Lung (tissue), 17 donors: ENCODE measurements at places on chromosomes 7 and 10. TPM values are rescaled to one million over a fixed set of nuclear protein-coding genes. Genes with fewer than 3 reads are reported as not detected.

DNA sequence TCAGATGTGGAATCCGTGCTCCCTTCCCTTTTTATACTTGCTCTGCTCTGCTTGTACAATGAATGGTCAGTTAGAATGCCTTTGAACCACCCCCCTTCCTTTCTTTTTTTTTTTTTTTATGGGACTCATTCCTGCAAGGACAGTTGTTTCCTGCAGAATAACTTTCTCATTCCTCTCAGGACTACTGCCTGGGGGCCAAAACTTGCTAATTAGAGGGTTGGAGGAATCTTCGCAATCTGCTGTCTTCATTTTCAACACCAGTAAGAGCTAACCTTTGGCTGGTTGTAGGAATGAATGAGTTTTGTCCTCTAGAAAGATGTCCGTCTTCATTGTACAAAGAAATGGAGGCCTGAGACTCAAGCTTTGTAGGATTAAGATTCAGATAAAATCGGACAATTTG is 868.1 kb downstream of the LRMDA start:
- no peak overlapping the region for H3K27ac ChIP-seq
- peaks cover 10% of the 10 kb centered on the region for H3K4me1 ChIP-seq
- no peak for DNase-seq

DNA sequence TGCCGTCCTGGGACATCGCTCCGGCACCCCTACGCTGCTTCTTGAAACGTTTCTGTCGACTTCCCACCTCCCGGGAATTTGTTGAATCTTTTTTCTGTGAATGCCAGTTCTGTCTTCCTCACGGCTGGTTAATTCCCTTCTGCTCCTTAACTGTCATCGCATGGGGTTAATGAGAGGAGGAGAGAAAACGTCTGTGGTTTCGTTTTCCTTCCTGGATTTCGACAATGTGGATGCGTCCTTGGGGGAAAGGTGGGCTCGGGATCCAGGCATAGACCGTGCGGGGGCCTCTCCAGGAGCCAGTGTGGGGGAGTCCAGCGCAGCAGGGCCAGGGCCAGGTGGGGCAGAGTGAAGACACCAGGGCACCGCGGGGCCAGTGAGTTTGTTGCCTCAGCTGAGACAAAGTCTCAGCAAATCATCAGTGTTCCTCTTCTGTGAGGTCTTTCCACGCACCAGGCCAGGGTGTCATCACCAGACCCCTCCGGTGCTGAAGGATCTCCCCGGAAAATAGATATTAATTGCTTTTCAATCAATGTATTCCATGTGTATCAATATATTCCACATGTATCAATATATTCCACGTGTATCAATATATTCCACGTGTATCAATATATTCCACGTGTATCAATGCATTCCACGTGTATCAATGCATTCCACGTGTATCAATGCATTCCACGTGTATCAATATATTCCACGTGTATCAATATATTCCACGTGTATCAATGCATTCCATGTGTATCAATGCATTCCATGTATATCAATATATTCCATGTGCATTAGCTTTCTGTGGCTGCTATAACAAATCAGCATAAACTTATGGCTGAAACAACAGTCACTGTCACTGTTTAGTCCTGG is 33.7 kb upstream of the CFAP46 start:
- H3K27ac ChIP-seq = no peak overlapping the region
- H3K36me3 ChIP-seq = no peaks in the 10 kb centered on the region
- no peak overlapping the region for H3K4me3 ChIP-seq
- no peaks in the 10 kb centered on the region for H3K4me1 ChIP-seq
- H3K27me3 ChIP-seq = peaks cover 11% of the 10 kb centered on the region
- DNase-seq = no peak

DNA sequence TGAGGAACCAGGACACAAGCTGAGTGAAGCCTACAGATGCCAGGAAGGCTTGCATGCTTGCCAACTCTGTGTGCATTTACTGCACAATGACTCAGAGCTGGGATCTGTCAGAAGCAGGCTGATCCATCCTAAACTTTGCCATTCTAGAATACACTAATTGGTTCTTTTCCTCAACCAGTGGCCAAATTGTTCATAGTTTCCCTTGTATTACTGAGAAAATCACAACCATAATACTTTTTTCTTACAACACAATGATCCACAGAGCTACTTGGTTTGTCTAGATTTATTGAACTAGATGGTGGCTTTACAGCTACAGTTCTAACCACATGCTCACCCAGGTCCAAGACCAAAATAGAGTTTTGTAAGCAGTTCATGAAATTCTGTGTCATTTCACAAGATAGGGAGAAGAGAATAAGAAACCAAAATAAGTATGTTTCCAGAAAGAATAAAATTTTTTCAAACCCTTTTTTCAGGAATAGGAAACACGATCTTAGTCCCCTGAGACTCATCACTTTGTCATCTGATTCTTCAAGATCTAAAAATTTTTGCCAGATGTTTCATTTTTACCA is 21.0 kb upstream of the LRRC17 start:
- H3K4me1 ChIP-seq = no peaks in the 10 kb centered on the region
- no peak overlapping the region for H3K4me3 ChIP-seq
- peak; percentile 89 for DNase-seq
- H3K36me3 ChIP-seq = no peaks in the 10 kb centered on the region

DNA sequence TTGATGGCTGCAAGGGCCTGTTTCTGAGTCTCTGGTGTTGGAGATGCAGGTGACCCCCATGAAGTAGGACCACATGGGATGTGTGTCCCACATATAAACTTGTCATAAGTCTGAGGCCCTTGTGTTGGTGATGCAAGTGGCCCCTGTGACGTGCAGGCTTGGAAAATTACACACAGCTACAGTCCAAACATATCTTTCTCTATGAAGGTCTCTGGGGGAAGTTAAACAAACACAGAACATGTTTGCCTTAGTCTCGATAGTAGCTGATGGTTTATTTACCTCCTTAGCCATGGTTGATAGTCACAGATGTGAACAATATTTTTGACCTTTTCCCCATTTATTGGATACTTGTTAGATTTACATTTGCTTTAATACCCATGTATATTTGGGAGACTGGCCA is 64.7 kb downstream of the ADCY1 start:
- H3K27me3 ChIP-seq = no peaks in the 10 kb centered on the region
- no peak overlapping the region for H3K4me3 ChIP-seq
- H3K4me1 ChIP-seq = no peaks in the 10 kb centered on the region
- no peak overlapping the region for H3K27ac ChIP-seq
- DNase-seq = peak; percentile 6

Gene PLPP4
- polyA plus RNA-seq = not detected

Gene PTN
- 4.2 TPM for polyA plus RNA-seq

Gene DDC
- 1.2 TPM for polyA plus RNA-seq

Gene ELN
- 60.4 TPM for polyA plus RNA-seq

- no peak for DNase-seq
- H3K27ac ChIP-seq = no peak overlapping the region
- H3K4me3 ChIP-seq = no peak overlapping the region
- H3K27me3 ChIP-seq = no peaks in the 10 kb centered on the region
- no peaks in the 10 kb centered on the region for H3K4me1 ChIP-seq
- no peaks in the 10 kb centered on the region for H3K36me3 ChIP-seq
Measured at GRCh38 chr7:96729820-96730219, 20.2 kb upstream of the SEM1 start.

GRCh38 chr10:93680412-93681047 is 21.9 kb downstream of the FRA10AC1 start:
- DNase-seq = no peak
- H3K4me1 ChIP-seq = no peaks in the 10 kb centered on the region
- H3K36me3 ChIP-seq = peaks cover 12% of the 10 kb centered on the region
- no peak overlapping the region for H3K27ac ChIP-seq
- no peaks in the 10 kb centered on the region for H3K27me3 ChIP-seq

GRCh38 chr7:64099656-64100531 is 54.7 kb downstream of the ZNF727 start:
- H3K27ac ChIP-seq = no peak overlapping the region
- H3K4me1 ChIP-seq = no peaks in the 10 kb centered on the region
- no peak for DNase-seq
- no peaks in the 10 kb centered on the region for H3K27me3 ChIP-seq
- no peaks in the 10 kb centered on the region for H3K36me3 ChIP-seq
- no peak overlapping the region for H3K4me3 ChIP-seq

Gene AQP1
- 527 TPM for polyA plus RNA-seq

Gene STAG3
- 2.8 TPM for polyA plus RNA-seq

DNA sequence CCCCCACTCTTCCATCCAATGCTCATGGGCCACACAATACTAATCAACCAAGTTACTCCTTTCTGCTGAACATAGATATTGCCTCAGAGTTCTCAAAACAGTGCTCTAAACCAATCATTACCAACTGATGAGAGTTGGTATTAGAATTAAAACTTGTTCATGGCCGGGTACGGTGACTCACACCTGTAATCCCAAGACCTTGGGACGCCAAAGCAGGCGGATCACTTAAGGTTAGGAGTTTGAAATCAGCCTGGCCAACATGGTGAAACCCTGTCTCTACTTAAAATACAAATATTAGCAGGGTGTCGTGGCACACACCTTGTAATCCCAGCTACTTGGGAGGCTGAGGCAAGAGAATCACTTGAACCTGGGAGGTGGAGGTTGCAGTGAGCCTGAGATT is 8.2 kb downstream of the TM9SF3 start:
- no peaks in the 10 kb centered on the region for H3K27me3 ChIP-seq
- no peak for DNase-seq
- H3K36me3 ChIP-seq = peaks cover 3% of the 10 kb centered on the region
- H3K4me1 ChIP-seq = peaks cover 3% of the 10 kb centered on the region
- H3K27ac ChIP-seq = no peak overlapping the region
- H3K4me3 ChIP-seq = no peak overlapping the region

Gene DKK1
- polyA plus RNA-seq = 1.8 TPM

Gene GPR15LG
- polyA plus RNA-seq = not detected

Gene SHTN1
- 19.0 TPM for polyA plus RNA-seq

GRCh38 chr10:43265799-43266721 is 805 bp downstream of the RASGEF1A start:
- no peak overlapping the region for H3K27ac ChIP-seq
- DNase-seq = no peak
- peaks cover 27% of the 10 kb centered on the region for H3K27me3 ChIP-seq

DNA sequence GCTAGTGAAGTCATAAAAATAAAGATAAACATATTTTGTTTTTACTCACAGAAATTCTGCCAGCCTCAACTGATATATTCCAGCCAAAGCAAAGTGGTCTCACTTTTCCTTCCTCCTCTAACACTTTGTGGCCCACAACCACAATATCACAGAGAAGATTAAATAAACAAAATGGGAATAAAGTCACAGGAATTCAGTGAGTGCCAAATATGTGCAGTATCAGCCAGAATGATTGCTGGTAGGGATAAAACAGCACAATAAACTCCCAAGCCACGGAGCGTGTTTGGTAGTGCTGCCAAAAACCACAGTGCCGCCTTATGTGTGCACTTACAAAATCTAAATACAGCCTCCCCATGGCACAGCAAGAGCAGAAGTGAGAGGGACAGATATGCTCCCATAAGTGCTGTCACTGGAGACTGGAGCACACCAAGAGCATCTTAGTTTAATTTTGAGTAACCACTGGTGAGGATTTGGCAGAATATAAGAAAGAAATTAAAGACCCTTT is 155.8 kb downstream of the POM121L12 start:
- H3K4me3 ChIP-seq = no peak overlapping the region
- no peaks in the 10 kb centered on the region for H3K36me3 ChIP-seq
- H3K27me3 ChIP-seq = no peaks in the 10 kb centered on the region
- DNase-seq = no peak
- H3K4me1 ChIP-seq = no peaks in the 10 kb centered on the region
- H3K27ac ChIP-seq = no peak overlapping the region

GRCh38 chr7:150372271-150373048 is 3.8 kb downstream of the REPIN1 start:
- H3K4me1 ChIP-seq = peaks cover 30% of the 10 kb centered on the region
- no peak overlapping the region for H3K4me3 ChIP-seq
- H3K36me3 ChIP-seq = peaks cover 40% of the 10 kb centered on the region
- no peak for DNase-seq
- H3K27ac ChIP-seq = no peak overlapping the region

DNA sequence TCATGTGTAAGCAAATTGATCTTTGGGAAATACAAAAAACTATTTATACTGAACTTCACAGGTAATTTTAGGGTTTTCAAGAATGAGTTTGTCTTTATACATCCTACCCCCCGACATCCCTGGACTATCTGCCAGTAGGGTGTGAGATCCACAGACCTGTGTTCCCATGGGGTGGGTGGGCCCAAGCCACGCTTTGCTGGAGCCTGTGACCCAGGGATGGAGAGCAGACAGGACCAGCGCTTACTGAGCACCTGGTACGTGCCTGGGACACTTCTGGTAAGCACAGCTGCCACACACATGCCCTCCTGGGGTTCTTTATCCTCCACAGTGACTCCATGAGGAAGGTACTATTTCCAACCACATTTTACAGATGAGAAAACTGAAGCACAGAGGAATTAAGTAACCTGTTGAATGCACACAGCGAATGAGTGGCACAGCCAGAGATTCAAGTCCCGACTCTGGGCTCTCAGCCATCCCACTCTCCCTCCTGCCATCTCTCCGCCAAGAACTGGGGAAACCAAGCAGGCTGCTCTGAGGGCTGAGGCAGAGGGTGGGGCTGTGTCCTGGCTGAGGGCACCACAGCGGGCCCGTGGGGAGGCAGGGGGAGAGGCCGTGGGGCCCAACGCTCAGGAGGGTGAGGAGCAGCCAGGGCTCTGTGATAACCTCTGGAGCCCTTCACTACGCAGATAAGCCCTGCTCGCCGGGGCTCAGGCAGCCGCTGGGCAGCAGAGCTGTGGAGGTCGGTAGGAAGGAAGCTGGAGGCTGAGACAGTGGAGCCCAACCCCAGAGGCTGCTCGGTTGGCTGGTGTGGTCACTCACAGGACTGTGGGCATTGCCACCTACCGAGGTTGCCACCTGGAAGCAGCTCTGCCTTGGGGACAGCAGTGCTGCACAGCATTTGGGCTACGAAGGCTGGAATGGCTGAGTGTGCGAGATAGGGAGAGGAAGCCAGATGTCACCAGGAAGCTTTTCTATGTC is 124.2 kb downstream of the ARHGAP22 start:
- no peaks in the 10 kb centered on the region for H3K27me3 ChIP-seq
- H3K4me1 ChIP-seq = no peaks in the 10 kb centered on the region
- H3K4me3 ChIP-seq = no peak overlapping the region
- DNase-seq = no peak
- no peaks in the 10 kb centered on the region for H3K36me3 ChIP-seq

- H3K4me3 ChIP-seq = no peak overlapping the region
- H3K27ac ChIP-seq = no peak overlapping the region
- no peaks in the 10 kb centered on the region for H3K27me3 ChIP-seq
- H3K36me3 ChIP-seq = no peaks in the 10 kb centered on the region
Measured at GRCh38 chr10:132476146-132477065, 61.2 kb upstream of the INPP5A start.

GRCh38 chr7:1225441-1226185 is 7.1 kb upstream of the UNCX start:
- H3K4me3 ChIP-seq = no peak overlapping the region
- H3K27me3 ChIP-seq = peaks cover 69% of the 10 kb centered on the region
- no peak overlapping the region for H3K27ac ChIP-seq
- H3K36me3 ChIP-seq = no peaks in the 10 kb centered on the region
- H3K4me1 ChIP-seq = no peaks in the 10 kb centered on the region

GRCh38 chr7:15753887-15754579 is 67.5 kb upstream of the MEOX2 start:
- H3K27ac ChIP-seq = no peak overlapping the region
- no peak overlapping the region for H3K4me3 ChIP-seq
- peak; percentile 50 for DNase-seq
- H3K4me1 ChIP-seq = peaks cover 6% of the 10 kb centered on the region
- H3K27me3 ChIP-seq = no peaks in the 10 kb centered on the region

Gene PGAM2
- 0.83 TPM for polyA plus RNA-seq

GRCh38 chr10:130341356-130341755 is 205.2 kb downstream of the GLRX3 start:
- peaks cover 8% of the 10 kb centered on the region for H3K27me3 ChIP-seq
- H3K27ac ChIP-seq = no peak overlapping the region

- no peak overlapping the region for H3K4me3 ChIP-seq
- no peaks in the 10 kb centered on the region for H3K36me3 ChIP-seq
- H3K27me3 ChIP-seq = no peaks in the 10 kb centered on the region
- DNase-seq = no peak
- no peaks in the 10 kb centered on the region for H3K4me1 ChIP-seq
- no peak overlapping the region for H3K27ac ChIP-seq
Measured at GRCh38 chr7:144777005-144777839, 58.6 kb downstream of the TPK1 start.

Gene TLL2
- 0.08 TPM for polyA plus RNA-seq
